Activated CD4-positive, alpha-beta T cell treated with anti-CD3 and anti-CD28 coated beads, Interleukin-2, amount 50 U/mL, for 16 hours (primary cell): ENCODE measurements at places on chromosomes 6 and 20.

- no peak for DNase-seq
These were observed 73.1 kb downstream of the SNAP25 start for GRCh38 chr20:10291568-10292248.

GRCh38 chr20:22962567-22963439, 72.3 kb upstream of the SSTR4 start:
- no peak for DNase-seq

DNA sequence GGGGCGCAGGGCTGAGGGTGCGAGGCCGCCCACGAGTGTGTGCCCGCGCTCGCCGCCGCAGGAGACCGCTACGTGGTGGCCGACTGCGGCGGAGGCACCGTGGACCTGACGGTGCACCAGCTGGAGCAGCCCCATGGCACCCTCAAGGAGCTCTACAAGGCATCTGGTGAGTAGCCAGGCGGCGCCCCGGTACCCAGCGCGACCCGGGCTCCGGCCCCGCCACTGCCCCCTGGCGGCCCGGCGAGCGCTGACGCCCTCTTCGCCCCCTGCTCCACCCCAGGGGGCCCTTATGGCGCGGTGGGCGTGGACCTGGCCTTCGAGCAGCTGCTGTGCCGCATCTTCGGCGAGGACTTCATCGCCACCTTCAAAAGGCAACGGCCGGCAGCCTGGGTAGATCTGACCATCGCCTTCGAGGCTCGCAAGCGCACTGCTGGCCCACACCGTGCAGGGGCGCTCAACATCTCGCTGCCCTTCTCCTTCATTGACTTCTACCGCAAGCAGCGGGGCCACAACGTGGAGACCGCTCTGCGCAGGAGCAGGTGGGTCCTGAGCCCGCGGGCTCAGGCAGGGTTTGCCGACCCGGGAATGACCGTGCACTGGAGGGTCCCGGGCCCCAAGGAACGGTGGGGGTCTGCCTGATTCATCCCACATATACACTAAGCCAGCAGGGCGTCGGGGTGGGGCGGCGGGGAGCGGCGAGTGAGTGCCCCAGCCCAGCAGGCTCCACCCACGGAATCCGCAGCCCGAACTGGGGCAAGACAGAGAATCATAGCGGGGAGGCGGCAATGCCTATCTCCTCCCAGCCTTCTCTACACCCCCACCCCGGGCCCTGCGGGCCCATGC, 17.4 kb downstream of the HSPA12B start:
- peak; percentile 46 for DNase-seq

DNA sequence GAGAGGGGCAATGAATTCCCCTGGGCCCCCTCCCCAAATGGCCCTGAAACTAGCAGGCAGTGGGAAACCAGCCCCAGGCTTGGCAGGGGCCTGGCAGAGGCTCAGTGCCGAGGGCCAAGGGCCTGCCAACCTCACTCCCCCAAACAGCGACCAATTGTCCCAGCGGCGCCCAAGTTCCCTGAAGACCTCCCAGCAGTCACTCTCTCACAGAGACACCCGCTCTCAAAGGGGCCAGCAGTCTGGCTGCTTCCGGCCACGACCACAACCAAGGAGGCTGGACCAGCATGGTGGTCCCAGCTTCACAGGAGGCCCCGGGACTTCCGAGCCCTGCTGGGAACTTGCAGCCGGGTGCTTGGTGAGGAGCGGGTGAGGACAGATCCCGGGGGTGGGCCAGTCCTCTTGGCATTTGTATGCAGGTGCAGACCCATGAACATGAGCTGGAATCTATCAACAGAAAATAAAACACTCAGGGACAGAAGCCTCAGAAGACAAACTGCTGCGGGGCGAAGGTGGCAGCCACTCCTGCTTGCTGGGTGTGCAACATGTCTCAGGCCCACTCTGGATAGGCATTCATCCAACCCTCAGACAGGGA, 17.5 kb upstream of the SIRPA start:
- DNase-seq = no peak

DNA sequence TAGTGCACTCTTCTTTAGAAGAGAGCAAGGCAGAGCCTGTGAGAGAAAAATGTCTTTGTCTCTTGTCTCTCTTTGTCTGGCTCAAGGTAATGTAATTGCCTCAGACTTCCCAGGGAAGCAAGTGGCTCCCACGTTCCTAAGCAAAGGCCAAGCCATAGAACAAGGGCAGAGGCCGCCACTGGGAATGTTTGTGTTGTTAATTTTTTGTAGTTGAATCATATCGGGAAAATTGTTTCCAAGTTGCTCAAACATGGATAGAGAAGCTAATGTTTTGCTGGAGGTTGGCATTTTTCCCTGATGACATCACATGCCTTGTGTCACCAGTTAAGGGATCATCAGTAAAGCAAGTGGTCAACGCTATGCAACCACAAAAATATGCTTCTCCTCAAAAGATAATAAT, 211.5 kb upstream of the FOXA2 start:
- DNase-seq = no peak

DNA sequence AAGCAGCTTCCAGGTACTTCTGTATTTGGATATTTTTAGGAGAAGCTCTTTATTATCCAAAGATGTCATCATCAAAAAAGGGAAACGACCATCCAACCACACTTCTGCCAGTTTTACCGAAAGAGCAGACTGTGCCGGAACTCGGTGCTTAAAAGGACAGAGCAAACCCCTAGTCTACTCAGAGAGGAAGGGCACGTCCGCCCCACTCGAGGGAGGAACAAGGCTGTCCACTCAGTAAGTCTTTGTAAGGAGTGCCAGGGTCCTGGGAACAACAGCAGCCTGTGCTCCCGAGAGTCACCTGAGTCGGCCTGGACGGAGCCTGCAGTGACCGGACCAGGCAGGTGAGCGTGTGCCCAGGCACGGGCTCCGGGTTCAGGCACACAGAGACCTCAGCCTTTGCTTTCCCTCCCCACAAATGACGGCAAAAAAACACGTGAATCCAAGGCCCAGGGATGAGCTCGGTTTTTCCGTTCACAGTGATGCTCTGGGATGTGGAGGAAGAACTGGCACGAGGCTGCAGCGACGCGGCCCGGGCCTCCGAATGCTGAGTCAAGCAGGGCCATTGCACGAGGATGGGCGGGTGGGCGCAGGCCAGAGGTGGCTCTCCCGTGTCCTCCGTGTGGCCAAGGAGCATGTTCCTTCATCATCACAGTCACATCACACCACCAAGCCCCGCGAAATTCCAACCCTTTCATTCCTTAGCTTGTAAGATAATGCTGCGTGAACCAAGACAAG, 17.4 kb upstream of the SLCO4A1 start:
- no peak for DNase-seq
